ENCODE measurements at places on chromosomes 3 and 15.

DNA sequence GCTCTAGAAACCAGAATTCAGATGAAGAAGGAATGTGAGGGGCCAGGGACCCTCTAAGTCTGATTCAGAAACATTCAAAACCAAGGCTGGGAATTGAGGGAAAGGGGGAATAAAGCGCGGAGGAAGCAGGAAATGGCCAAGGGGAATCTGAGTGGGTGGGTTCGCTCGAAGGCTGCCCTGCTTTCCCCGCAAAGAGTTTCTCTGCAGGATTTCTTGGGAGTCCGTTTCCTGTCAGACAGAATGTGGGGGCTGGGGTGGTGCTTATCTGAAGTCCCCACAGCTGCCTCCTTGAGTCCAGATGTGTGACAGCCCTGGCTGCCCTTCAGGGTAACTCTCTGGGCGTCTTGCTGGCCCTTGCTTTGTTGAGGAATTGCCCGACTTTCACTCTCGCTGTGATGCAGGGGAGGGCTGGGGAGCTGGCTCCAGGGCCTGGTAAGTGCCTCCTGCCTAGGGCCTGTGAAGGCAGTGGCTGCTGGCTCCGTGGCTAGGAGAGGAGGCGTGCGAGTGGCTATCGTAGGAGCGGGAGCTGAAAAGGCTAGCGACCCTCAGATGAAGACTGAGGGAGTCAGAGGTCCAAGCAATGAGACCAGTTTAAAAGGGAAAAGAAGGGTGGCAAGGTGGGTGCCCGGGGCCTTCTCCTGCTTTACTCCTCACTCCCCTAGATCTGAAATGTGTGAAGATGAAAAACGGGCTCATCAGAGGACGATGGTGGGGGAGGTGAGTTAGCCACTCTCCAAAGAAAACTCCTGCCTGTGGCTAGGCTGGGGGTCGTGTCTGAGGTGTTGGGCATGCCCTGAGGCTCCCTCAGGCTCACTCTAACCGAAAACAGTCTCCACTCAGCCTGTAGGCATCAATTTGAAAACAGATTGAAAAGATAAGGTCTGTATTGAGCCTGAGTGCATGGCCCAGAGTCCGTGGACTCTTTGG lies 143.9 kb upstream of the UMPS start:
- peaks cover 5% of the 10 kb centered on the region for H3K4me1 ChIP-seq
- no peaks in the 10 kb centered on the region for H3K27me3 ChIP-seq
- no peak overlapping the region for H3K27ac ChIP-seq
- H3K36me3 ChIP-seq: no peaks in the 10 kb centered on the region

DNA sequence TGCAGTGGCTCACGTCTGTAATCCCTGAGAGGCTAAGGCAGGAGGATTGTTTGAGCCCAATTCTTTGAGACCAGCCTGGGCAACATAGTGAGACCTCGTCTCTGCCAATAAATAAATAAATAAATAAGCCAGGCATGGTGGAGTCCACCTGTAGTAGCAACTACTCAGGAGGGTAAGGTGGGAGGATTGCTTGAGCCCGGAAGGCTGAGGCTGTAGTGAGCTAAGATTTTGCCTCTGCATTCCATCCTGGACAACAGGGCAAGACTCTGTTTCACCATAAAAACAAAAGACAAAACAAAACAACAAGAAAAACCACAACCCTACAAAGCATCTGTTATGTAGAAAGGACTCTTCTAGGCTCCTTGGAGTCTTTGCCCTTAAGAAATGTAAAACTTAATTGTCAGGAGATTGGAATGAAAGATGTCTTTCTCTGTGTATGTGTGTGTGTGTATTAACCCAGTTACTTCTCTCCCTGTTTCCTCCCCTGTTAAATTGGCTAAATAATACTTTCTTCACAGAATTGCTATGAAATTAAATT lies 9.5 kb downstream of the NECTIN3 start:
- no peaks in the 10 kb centered on the region for H3K36me3 ChIP-seq
- no peak for DNase-seq
- no peaks in the 10 kb centered on the region for H3K4me1 ChIP-seq
- H3K27me3 ChIP-seq: no peaks in the 10 kb centered on the region
- H3K4me3 ChIP-seq: no peak overlapping the region
- no peak overlapping the region for H3K27ac ChIP-seq

- no peaks in the 10 kb centered on the region for H3K4me1 ChIP-seq
- no peaks in the 10 kb centered on the region for H3K27me3 ChIP-seq
- H3K4me3 ChIP-seq: no peak overlapping the region
- H3K36me3 ChIP-seq: peaks cover 16% of the 10 kb centered on the region
Observed at GRCh38 chr15:76223521-76223920, 87.7 kb downstream of the ETFA start.

- H3K4me3 ChIP-seq: no peak overlapping the region
- no peaks in the 10 kb centered on the region for H3K4me1 ChIP-seq
- H3K36me3 ChIP-seq: no peaks in the 10 kb centered on the region
Observed at GRCh38 chr15:31060429-31061140, 40.9 kb downstream of the TRPM1 start.

- peaks cover 31% of the 10 kb centered on the region for H3K36me3 ChIP-seq
- peak overlapping the region; percentile 12 for H3K4me3 ChIP-seq
- no peak for DNase-seq
- H3K27me3 ChIP-seq: no peaks in the 10 kb centered on the region
- H3K27ac ChIP-seq: no peak overlapping the region
Observed at GRCh38 chr3:185930393-185931107, 7.3 kb downstream of the TRA2B start.

GRCh38 chr3:174863488-174863887 lies 4.4 kb downstream of the NAALADL2 start:
- no peaks in the 10 kb centered on the region for H3K4me1 ChIP-seq
- H3K4me3 ChIP-seq: no peak overlapping the region
- no peaks in the 10 kb centered on the region for H3K27me3 ChIP-seq

DNA sequence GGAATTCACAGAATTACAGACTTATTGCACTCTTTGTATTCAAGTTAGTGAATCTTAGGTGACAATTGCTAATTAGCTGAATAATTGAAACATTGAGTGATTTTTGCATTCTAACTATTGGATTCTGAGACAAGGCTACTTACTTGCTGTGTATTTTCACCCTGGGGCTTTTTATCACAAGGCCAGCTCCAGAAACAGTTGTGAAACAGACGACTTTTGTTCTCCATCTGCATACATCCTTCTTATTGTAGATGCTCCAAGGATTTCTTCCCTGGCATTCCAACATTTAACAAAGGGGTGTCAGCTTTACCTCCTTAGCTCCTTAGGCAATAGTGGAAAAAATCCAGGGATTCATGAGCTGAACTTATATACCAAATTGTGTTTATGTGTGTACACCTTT lies 233.2 kb upstream of the CHRM5 start:
- H3K4me1 ChIP-seq: no peaks in the 10 kb centered on the region
- no peaks in the 10 kb centered on the region for H3K36me3 ChIP-seq
- DNase-seq: no peak
- no peak overlapping the region for H3K27ac ChIP-seq
- H3K27me3 ChIP-seq: no peaks in the 10 kb centered on the region

DNA sequence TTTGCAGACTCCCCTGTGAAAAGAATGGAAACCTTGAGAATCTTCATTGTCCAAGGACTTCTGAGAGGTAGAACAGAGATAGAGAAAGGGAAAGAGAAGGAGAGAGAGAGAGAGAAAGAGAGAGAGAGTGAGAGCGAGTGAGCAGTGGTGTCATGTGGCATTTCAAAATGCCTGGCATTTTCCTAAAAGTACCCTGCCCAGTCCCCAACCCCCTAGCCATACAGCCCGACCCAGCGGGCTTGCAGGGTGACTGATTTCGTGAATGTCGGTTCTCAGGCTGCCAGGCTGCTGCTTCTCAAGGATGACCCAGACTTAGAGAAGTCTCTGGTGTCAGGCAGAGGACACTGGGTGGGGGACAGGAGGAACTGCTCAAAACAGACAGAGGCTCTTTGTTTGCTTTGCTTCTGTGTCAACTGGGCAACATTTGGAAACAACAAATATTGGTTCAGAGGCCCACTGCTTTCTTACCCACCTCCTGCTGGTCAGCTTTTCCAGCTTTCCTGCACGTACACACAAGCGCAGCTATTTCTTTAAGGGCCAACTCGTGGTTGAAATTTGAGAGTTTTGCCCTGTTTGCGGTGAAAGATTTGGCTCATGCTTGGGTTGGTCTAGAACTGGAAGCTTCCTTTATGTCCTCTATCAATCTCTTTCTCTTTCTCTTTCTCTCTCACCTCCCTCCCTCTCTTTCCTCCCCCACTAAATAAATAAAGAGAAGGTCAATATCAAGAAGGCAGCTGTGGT lies 3.7 kb upstream of the TF start:
- DNase-seq: no peak
- no peak overlapping the region for H3K4me3 ChIP-seq
- H3K4me1 ChIP-seq: no peaks in the 10 kb centered on the region
- no peaks in the 10 kb centered on the region for H3K36me3 ChIP-seq

DNA sequence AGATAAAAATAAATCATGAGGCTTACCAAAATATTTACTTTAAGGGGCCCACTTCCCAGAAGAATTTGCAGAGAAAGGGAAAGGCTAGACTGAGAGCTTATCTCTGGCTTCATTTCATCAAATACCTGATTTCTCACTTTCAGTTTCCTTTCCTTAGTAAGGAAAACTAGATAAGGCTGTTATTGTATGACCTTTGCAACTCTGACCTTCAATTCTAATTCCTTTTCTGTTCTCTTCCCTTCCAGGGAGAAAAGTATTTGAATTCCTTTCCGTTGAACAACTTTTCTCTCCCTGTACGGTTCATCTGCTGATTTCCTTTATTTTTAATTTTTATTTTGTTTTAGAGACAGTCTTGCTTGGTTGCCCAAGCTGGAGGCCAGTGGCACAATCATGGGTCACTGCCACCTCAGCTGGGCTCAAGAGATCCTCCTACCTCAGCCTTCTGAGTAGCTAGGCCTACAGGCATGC lies 7.1 kb upstream of the PXK start:
- no peaks in the 10 kb centered on the region for H3K27me3 ChIP-seq
- H3K36me3 ChIP-seq: no peaks in the 10 kb centered on the region
- H3K4me1 ChIP-seq: no peaks in the 10 kb centered on the region
- no peak overlapping the region for H3K4me3 ChIP-seq
- no peak for DNase-seq

DNA sequence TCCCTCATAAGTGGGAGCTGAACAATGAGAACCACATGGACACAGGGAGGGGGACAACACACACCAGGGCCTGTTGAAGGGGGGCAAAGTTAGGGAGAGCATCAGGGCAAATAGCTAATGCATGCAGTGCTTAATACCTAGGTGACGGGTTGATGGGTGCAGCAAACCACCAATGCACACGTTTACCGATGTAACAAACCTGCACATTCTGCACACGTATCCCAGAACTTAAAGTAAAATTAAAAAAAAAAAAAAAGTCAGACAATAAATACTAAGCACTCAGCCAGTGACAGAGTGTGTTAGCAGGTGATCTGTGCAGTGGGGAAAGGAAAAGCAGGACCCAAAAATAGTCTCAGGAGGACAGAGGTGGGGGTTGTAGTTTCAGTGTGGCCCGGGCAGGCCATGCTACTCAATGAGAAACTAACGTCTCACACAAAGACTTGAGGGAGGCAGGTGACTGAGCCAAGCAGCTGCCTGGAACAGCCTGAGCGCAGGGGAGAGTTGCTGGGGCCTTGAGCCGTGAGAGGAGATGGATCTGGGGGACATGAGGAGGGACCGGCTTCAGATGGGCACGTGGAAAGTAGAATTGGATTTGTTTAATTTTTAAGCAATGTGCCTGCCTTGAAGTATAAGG lies 18.4 kb downstream of the ANKDD1A start:
- no peaks in the 10 kb centered on the region for H3K27me3 ChIP-seq
- no peak for DNase-seq
- no peaks in the 10 kb centered on the region for H3K4me1 ChIP-seq
- no peak overlapping the region for H3K27ac ChIP-seq
- H3K4me3 ChIP-seq: no peak overlapping the region

DNA sequence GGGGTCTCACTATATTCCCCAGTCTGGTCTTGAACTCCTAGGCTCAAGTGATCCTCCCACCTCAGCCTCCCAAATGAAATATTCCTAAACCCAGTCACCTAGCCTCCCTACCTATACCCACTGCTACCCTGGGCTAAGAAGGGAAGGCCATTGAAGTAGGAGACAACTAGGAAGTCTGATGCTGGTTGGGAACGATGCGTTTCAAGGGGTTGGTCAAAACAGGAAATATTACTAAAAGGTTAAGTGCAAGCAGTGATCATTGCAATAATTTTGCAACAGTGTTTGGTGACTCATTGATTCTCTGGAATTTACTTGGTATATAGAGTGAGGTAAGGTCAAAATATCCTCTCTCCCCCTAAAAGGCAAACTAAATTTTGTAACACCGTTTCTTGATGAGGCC lies 4.6 kb upstream of the UQCRC1 start:
- no peak overlapping the region for H3K4me3 ChIP-seq
- no peaks in the 10 kb centered on the region for H3K27me3 ChIP-seq
- H3K27ac ChIP-seq: no peak overlapping the region
- H3K4me1 ChIP-seq: no peaks in the 10 kb centered on the region

DNA sequence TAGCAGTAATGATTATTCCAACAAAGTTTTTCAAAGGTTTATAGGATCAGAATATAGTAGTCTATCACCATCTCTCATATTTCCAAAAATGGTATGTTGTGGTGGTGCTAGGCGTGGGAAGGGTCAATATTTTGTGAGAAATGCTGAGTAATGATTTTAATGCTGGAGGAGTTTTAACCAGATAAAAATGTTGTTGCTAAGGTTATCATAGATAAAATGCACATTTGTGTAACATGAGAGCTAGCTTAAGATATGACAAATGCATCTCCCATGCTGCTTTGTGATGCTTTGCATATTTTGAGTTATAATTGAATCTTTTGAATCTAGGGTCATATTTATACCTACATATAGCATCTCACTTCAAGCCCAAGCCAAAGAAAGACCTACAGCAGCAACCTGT lies 103.9 kb upstream of the ROBO1 start:
- H3K27me3 ChIP-seq: no peaks in the 10 kb centered on the region
- H3K4me3 ChIP-seq: no peak overlapping the region
- no peak for DNase-seq
- no peak overlapping the region for H3K27ac ChIP-seq
- no peaks in the 10 kb centered on the region for H3K4me1 ChIP-seq

GRCh38 chr15:72585476-72586058 lies 68.9 kb upstream of the GOLGA6B start:
- H3K36me3 ChIP-seq: peaks cover 48% of the 10 kb centered on the region
- no peak for DNase-seq
- H3K4me1 ChIP-seq: no peaks in the 10 kb centered on the region
- no peak overlapping the region for H3K4me3 ChIP-seq
- H3K27me3 ChIP-seq: no peaks in the 10 kb centered on the region

DNA sequence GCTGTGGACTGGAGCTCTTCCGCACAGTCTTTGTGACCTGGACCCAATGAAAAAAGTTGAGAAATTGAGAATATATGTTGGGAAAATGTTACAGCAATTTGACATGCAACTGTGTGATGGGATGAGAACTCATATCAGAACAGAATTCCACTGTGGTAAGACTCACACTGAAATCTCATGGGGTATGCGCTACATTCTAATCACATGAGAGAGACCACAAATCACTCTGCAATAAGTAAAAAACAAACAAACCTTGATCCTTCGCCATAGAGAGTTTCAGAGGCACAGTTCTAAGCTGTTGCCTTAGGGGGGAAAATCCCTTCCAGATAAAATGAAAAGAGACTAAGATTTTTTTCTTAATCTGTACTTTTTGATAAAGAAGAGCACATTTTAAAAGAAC lies 37.3 kb downstream of the LMCD1 start:
- no peak overlapping the region for H3K4me3 ChIP-seq
- no peaks in the 10 kb centered on the region for H3K27me3 ChIP-seq
- no peaks in the 10 kb centered on the region for H3K36me3 ChIP-seq
- no peak overlapping the region for H3K27ac ChIP-seq
- no peak for DNase-seq
- no peaks in the 10 kb centered on the region for H3K4me1 ChIP-seq

GRCh38 chr3:100358413-100358812 lies 23.9 kb downstream of the NIT2 start:
- no peak overlapping the region for H3K4me3 ChIP-seq
- DNase-seq: no peak
- no peaks in the 10 kb centered on the region for H3K27me3 ChIP-seq

Data from effector memory CD4-positive, alpha-beta T cell (primary cell).